Activated CD4-positive, alpha-beta T cell treated with anti-CD3 and anti-CD28 coated beads for 48 hours (primary cell): ENCODE measurements at places on chromosomes 5 and 9.

GRCh38 chr9:94936419-94936818 lies 209.9 kb downstream of the AOPEP start:
- DNase-seq: no peak

- DNase-seq: no peak
These were observed 40.7 kb downstream of the TIMD4 start for GRCh38 chr5:156922207-156922792.

DNA sequence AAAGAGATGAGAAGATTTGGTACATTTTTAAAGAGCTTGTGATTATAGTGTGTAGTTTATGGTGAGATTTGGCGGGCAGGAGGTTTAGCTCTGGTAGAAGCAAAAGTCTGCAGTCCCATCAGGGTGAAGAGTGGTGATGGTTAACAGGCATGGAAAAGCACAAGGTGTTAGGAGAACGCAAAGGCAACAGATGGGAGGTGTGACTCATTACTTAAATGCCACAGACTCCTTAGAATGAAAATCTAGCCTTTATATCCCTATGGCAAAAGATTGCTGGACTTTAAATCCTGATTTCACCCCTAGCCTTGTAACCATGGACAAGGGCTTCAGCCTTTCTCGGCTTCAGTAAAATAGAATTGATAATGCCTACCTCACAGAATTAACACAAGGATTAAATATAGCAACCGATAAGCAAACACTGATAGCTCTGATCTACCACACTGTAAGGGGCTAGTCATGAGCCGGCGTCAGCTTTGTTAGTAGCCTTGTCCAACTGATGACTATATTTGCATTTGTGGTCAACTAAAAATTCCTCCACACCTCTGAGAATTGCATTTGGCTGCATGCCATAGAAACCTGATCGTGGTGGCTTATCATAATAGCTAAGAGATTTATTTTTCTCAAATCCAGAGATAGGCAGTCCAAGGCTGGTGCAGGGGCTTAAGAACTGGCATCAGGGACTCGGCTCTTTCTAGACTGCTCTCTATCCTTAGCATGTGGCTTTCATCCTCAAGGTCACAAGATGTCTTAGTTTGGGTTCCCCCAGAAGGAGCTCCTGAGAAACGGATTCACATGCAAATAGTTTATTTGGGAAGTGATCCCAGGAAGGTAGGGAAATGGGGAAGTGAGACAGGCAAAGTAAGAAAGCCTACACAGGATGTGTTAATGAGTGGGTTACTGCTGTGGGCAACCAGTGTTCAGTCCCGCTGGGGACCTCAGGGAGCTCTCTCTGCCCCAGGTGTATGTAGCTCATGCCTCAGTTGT lies 19.6 kb downstream of the MFAP3 start:
- DNase-seq: no peak

DNA sequence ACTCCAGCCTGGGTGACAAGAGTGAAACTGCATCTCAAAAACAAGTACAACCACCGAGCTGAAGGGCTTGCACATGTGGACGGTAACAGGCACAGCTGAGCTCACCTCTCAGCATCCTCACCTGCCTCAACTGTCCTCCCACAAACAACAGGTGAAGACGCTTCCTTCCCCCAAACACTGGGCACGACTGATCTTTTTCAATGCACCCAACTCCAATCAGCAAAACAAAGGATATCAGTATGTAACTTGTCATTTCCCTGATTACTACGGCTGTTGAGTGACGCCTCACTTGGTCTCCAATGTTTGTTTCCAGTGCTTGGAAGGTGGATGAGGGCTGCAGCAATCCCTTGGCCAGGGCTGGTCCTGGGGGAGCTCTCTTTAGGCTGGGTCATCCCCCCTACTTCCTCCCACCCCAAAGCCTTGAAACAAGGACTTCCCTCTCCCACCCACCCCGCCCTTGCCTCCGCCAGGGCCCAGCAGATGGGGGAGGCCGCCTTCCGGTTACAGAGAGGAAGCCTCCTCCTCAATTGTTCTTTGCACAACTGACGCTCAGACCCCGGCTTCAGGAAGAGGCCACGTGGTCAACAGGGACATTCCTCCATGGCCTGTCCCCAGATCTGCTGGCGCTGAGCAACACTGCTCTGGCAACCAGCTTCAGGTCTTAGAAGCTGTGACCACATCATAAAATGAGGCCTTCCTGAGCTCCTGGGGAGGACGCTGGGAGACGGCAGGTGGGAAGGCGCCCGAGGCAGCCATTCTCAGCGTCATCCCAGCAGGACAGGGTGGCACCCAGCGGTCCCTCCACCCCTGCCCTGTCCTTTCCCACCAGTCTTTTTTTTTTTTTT lies 5.9 kb downstream of the FAM78A start:
- DNase-seq: peak; percentile 67

DNA sequence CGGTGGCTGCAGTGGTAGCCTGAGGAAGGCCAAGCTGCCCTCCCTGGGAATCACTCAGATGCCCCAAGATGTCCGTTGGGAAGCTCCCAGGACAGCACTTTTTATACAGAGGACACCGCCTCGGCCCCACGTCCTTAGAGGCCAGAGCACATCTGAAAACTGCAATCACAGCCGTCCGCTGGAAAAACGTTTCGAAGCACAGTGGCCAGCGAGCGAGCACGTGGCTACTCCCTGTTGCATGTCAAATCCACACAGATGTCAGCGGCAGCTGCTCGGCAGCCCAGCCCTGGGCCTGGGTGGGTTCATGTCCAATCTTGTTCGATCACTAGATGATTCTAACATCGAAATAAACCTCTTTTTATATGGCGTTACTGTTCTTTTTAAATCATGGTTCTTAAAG lies 8.9 kb downstream of the PPP1R26 start:
- DNase-seq: no peak

- DNase-seq: no peak
These were observed 79.8 kb upstream of the SPATA31D4 start for GRCh38 chr9:81848472-81848871.

GRCh38 chr9:134136996-134137299 lies 1.1 kb downstream of the WDR5 start:
- DNase-seq: no peak

DNA sequence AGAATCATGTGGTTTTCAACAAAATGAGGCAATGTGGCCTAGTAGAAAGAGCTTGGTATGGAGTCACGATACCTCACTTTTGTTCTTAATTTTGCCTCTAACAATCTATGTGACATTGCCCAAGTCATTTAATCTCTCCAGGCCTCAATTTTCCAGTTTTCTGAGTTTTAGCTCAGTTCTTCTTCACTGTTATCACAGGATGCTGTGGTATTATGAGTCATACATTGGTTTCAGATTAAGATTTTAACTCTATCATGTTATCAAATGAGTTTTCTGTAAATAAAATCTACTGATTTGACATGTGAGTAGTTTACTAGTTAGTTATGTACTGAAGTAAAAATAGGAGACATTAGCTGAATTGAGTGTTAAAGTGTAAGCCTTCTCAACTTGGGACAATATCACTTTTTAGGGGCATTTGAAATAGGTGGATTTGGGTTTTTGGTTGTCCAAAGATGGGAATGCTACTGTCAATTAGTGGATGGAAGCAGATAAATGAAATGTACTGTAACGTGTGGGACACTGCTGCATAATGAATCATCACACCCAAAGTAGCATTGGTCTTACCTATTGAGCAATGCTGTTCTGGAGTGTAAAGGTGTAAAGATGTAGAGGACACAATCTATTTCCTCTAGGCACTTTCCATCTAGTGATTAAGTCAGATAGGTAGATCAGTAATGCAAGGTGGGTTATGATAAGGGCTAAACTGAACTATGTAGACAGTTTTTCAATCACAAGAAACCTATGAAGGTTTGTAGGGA lies 73.3 kb downstream of the NNT start:
- DNase-seq: no peak

- no peak for DNase-seq
These were observed 452.3 kb upstream of the PTGER4 start for GRCh38 chr5:40227366-40227765.

DNA sequence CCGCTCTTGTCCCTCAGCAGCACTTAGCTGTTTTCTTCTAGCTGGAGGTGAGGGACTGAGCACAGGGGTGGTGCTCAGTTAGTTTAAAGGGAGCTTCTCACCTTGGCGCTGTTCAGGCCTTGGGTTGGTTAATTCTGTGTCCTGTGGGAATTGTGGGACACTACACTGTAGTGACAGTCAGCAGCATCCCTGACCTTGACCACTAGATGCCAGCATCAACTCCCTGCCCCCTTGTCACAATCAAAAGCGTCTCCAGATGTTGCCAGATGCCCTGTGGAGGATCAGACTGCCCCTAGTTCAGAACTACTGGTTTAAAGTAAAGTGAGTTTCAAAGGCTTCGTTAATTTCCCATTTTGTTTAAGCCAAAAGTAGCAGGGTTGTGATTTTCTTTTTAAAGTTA lies 65.5 kb upstream of the DMRT3 start:
- no peak for DNase-seq

DNA sequence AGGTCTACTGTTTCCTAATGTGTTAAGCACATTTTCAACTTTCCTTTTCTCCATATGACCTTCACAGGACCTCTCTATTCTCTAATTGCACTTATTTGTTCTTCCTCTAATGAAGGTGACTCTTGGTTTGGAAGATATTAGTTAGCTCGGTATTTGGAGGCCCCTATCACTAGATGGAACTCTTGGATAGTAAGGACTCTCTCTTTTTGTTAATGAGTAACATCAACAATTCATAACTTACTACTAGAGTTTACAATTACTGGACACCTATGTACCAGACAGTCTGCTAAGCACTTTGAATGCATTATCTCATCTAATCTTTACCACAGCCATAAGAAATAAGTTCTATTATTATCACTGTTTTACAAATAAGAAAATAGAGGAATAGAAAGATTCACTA lies 23.4 kb upstream of the PAM start:
- no peak for DNase-seq

GRCh38 chr5:147617711-147618350 lies 108.0 kb upstream of the DPYSL3 start:
- DNase-seq: no peak

DNA sequence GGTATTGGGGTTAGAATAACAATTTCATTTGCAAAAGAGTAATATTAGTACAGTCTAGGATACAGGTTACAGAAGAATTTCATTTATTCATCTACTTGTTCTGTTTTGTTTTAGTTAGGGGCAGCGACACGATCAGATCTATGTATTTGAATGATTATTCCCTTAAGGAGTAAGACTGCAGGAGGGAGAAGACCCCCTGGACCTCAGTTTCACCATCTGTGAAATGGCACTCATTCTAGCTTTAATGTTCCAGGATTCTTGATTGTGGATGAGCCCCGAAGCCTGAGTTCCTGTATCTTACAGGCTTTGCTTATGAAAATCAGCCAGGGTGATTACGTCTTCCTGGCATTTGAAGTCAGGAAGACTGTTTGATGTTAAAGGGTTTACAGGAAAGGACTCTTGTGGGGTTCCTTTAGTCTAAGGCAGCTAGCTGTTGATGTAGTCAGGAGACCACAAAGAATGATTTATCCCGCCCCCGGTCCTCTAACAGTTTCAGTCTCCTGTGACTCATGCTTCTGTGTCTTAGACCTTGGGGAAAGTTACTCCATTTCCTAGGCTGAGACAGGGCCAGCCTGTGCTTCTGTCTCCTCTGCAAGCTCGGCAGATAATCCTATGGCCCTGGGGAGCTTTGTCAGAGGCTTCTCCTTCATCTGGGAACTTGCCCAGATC lies 11.5 kb downstream of the SMIM3 start:
- DNase-seq: peak; percentile 83

GRCh38 chr9:69446496-69446895 lies 121.5 kb downstream of the ENTREP1 start:
- DNase-seq: no peak

- no peak for DNase-seq
These were observed 37.4 kb upstream of the SRP19 start for GRCh38 chr5:112823656-112824055.

- DNase-seq: no peak
These were observed 25.5 kb upstream of the CEP120 start for GRCh38 chr5:123448743-123449142.

GRCh38 chr5:150017226-150018005 lies 16.9 kb downstream of the HMGXB3 start:
- DNase-seq: no peak

- DNase-seq: no peak
These were observed 62.4 kb downstream of the MAT2B start for GRCh38 chr5:163567811-163568210.

GRCh38 chr5:125189531-125189941 lies 443.1 kb upstream of the ZNF608 start:
- no peak for DNase-seq

- DNase-seq: peak; percentile 13
These were observed 25.6 kb upstream of the GCNT1 start for GRCh38 chr9:76433406-76433805.

DNA sequence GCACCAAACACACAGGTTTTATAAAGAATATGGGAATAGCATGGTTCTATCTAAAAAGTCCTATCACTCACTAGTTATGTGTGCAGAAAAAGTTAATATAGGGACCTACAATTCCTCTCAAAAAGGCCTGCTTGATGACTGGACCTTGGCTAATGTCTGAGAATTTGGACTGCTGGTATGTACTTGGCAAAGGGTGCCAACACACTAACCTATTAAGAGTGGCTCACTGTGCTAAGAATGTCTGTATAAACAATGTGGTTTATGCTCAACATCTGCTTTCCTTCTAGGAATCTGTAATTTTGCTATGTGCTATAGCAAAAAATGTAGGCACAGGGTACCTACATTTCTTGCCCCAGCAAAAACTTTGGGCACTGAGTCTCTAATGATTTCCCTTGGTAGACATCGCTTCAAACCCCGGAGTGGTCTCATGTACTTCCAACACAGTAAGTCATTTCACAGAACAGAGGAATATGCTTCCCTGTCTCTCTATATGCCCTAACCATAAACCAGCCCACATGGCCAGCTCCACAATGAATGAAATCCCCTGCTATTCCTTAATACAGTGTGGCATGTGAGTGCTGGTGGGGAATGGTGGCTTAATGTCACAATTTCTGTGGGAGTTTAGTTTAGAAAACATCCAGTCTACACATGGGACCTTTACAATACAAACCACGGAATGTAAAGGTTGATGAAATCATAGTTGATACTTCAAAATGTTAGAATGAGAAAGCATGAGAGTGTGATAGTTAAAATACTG lies 101.7 kb downstream of the UBAP2 start:
- no peak for DNase-seq

DNA sequence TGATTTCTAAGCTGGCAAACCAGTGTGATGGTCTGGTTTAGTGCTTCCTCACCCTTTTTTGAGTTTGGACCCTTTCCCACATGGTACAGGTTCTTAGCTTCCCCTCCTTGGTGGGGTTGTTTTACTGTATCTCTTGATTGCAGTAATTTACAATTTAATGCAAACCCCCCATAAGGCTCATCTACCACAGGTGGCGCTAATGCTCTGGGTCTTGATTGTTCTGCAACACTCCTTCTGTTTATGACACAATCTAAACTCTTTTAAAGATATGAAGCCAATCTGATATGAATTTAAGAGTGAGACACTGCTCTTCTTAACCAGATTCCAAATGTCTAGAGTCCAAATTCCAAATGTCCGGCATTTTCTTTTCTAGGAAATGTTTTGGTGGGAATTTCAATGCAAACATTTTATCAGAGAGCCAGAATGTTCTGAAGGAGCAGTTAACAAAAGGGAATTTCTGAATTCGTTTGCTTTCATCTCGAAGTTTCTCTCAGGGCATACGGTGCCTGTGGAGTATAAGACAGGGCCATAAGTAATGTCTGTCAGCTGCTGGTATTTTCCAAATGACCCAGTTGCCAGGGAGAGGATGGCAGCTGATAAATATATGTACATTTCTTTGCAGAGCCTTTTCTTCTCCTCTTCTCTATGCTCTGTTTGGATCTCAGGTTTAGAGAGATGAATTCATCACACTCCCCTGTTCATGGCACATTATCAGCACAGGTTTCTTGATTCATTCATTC lies 246.8 kb downstream of the ARHGAP26 start:
- DNase-seq: peak; percentile 71
